ENCODE measurements at places on chromosomes 3 and 15. TPM values are rescaled to one million over a fixed set of nuclear protein-coding genes. Genes with fewer than 3 reads are reported as not detected.

GRCh38 chr3:45565342-45565741 lies 29.2 kb upstream of the LIMD1 start:
- no peak for DNase-seq

DNA sequence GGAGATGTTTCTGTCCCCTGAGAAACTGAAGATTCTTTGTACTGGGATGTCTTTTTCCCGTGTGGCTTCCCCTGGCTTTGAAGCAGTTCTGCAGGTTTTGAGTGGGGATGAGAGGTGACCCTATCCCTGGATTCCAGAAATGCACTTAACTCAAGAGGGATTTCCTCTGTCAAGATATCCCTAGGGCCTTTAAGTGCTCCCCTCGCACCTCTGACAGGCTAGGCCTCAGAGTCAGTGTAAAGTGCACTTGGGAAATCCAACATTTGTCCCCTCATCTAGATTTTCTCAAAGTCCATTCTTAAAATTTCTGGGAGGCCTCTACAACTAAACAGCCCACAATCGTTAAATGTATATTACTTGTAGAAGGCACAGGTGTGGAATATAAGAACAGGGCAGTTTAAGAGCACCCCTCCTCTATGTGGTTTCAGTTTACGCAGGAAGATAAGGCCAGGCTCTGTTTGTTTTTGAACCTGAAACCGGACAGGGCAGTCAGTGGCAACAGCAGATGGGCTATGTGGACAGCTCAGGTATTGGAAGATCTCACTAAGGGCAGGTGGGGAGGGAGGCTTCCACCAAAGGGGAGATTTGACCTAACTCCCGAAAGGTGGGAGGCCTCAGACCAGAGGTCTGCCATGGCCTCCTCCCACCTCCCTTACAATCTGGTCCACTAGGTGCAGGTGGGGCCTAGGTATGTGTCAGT lies 4.8 kb downstream of the C3orf52 start:
- no peak for DNase-seq

DNA sequence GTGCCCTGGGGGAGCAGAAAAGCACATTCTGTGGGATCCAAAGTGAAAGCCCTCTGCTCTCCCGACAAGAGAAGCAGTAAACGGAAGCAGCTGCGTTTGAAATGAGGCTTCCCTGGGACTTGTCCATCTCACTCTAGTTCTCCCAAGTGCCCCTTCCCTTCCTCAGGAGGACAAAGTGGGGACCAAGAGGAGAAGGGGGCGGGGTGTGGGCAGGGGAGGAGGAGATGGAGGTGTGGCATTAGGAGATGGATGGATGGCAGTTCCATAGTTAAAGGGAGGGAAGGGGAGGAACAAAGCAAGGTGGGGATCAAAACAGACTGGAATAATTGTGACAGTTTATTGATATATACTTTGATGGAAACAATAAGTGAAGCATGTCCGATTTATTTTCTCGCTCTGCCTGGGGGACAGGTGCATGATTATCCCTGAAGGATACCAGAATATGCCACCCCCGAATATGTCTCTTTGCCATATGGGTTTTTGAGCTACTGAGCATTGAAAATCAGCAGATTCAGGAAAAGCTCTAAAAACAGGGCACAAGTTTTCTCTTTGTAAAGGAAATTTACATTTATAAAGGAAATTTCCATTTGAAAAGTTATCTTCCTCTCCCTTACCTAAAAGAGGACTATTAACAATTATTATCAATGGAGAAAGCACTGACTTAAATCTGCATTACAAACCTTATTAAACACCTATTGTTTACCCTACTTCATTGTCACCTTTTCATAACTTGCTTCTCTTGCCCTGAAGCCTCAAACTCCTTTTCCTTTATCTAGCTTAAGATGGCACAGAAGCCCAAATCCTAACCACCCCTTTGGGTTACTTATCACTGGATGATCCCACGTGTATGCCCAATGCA lies 58.9 kb upstream of the DAZL start:
- DNase-seq = no peak

- DNase-seq = no peak
These were observed 19.0 kb upstream of the MEX3B start for GRCh38 chr15:82064824-82065223.

DNA sequence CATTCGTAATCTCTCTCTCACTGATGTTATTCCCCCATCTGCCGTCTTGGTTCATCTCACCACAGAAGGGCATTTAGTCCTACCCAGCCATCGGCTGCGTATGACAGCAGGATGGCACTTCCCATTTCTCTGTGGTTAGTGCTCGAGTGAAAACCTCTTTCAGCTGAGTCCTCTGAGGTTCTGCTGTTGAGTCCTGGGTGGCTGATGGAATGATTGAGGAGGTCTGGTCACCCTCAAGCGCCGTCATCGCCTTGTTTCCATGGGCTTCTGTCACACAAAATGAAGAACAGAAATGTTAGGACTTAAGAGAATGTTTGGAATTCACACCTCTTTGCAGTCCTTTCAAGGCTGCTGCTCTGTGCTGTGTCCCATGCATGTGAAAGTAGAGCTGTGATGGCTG lies 9.4 kb upstream of the SACM1L start:
- no peak for DNase-seq

- no peak for DNase-seq
These were observed 1.8 kb upstream of the SCN5A start for GRCh38 chr3:38651153-38651789.

DNA sequence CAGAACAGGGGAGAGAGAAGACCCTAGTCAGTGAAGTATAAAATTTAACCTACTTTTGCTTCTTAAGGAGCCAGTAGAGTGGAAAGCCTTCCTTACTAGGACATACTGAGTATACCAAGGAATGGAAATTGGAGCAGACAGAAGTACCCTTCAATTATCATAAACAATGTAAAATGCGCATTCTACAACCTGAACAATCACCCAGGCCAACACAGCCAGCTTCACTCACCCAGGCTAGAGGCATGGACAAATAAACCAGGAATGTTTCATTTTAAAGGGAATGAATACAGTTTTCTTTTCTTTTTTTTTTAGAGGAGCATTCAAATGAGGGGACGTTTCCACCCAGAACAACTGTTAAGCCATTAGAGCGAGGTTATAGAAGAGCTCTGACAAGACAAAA lies 41.9 kb upstream of the PLXND1 start:
- no peak for DNase-seq

- no peak for DNase-seq
These were observed 117.8 kb downstream of the TMEM266 start for GRCh38 chr15:76177491-76178040.

DNA sequence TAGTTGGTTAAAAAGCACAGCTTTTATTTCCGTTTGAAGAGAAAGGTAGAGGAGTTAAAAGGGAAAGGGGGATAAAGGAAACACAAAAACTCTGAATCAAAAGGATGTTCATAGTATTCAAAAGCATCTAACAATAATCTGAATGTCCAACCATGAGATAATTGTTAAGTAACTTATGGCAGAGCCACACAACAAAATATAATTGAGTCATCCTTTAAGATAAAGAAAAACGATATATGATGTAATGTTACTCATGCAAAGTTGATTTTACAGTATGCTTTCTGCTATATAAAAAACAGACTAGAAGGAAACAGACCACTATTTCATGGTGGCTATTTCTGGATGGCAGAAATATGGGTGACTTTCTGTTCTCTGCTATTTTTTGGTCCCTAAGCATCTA lies 3.9 kb downstream of the XPC start:
- no peak for DNase-seq

ECE2 gene
- not detected for polyA plus RNA-seq

CLN6 gene
- polyA plus RNA-seq = 39.2 TPM

HRG gene
- 2.2 TPM for polyA plus RNA-seq

TAMM41 gene
- 19.4 TPM for polyA plus RNA-seq

Measured in renal cortex interstitium (tissue), 15 donors.